CD4-positive, alpha-beta T cell treated with Interleukin-4 for 1 hour (primary cell): ENCODE measurements at places on chromosomes 2 and 18.
A peak's percentile ranks its signal among the peaks of the same experiment; 100 is the strongest.

- no peak for DNase-seq
Observed at GRCh38 chr2:56372071-56372656, 188.4 kb downstream of the CCDC85A start.

DNA sequence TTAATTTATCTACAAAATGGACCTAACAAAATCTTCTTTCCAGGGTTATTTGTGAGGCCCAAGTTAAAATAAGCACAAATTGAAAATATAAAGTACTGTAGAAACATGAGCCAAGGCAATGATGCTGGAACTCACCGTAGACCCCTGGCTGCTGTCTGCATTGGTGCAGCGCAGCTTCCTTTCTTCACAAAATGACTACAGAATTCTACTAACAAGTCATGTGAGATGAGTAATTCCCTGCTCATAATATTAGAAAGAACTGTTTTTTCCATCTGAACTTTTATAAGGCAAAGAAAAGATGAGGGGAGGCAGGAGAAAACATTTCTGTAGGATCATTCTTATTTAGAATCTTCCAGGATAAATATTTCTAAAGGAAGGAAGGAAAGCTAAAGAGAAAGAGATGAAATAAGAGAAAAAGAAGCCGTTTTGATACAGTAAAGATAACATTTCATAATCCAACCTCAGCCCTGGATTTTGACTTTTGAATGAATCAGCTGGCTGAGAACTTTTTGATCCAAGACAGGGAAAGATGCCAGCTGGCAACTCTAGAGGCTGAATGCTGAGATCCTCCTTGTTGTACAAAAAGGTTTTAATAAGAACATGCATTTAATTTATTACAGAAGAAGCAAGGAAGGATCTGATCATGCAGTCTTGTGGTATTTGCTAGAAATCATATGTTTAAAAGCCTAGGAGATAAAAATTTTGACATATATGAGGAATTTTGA is 183.9 kb upstream of the KLHL14 start:
- DNase-seq, result no peak

DNA sequence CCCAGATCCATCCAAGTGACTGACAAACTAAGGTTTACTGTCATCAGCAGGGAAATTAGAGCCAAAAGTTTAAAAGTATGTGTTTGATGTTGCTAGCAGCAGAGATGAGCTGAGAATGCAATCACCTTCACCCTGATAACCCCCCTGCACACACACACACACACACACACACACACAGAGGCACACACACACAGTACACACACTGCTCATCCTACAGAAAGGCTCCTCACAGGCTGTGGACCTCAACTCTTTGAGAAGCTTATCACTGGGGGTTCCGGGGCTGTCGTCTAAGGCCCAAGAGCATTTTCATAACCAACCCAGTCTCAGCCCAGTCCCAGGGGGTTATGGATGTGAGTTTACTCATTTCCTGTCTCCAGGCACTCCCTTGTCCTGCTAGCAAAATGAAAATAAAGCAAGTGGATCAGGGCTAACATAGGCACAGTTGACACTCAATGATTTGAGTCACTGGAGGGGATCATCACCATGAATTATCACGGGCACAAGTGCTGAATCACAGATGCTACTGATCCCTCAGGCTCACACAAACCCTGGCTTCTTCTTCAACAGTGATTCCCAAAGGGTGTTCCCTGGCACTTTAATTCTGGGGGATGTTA is 76.6 kb downstream of the ALK start:
- DNase-seq, result no peak

GRCh38 chr2:147644491-147644890 is 200.3 kb upstream of the ACVR2A start:
- no peak for DNase-seq

GRCh38 chr2:186950694-186951093 is 101.7 kb upstream of the ZSWIM2 start:
- no peak for DNase-seq

GRCh38 chr2:84797271-84797670 is 83.6 kb downstream of the TRABD2A start:
- DNase-seq, result no peak

- no peak for DNase-seq
Observed at GRCh38 chr2:168710754-168711467, 91.5 kb upstream of the NOSTRIN start.

DNA sequence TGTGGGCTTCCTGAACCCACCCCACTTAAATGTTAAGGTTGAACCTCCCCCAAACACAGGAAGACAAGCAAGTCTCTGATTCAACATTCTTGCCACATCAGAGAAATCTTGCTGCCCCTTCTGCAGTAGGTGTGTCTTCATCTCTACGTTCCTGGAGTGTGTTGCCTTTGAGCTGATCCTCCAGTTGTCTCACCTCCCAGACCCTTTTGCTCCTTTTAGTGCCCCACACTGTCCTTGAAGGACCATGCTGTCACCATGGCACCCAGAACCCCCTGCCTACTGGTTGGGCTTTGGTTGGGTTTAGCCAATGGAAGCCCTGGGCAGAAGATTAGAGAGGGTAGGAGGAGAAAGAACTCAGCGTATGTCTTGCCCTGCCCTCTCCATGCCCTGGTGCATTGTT is 10.7 kb downstream of the CAB39 start:
- peak; percentile 67 for DNase-seq

DNA sequence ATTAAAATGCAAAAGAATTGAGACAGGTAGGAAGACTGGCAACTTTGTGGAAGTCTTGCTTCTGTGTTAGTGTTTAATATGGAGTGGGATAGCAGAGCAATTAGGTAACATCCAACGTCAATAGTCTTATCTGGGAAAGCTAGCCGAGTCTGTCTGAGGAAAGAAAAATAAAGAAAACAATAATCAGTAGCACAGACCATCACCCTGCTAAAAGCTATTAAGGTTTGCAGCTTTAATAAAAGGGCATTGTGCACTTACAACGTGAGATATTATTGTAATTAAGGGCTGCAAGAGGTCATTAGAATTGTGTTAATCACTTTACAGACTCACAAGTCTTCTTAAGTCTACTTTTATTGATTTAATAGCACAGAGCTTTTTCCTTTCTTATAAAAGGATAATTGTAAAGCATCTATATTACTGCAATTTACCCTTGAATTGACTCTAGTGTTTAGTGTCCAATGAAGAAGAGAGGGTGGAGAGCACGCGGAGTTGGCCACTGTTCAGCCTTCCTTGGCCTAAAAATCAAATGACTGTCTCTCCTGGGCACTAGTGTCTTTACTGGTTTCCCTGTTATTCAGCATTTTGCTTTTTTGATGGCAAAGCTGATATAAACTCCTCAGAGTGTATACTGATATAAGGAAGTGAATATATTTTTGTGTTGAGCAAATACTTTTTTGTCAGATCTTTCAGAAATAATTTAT is 2.0 kb downstream of the CDH7 start:
- DNase-seq, result no peak

GRCh38 chr2:1990724-1991123 is 246.4 kb upstream of the PXDN start:
- DNase-seq, result no peak

DNA sequence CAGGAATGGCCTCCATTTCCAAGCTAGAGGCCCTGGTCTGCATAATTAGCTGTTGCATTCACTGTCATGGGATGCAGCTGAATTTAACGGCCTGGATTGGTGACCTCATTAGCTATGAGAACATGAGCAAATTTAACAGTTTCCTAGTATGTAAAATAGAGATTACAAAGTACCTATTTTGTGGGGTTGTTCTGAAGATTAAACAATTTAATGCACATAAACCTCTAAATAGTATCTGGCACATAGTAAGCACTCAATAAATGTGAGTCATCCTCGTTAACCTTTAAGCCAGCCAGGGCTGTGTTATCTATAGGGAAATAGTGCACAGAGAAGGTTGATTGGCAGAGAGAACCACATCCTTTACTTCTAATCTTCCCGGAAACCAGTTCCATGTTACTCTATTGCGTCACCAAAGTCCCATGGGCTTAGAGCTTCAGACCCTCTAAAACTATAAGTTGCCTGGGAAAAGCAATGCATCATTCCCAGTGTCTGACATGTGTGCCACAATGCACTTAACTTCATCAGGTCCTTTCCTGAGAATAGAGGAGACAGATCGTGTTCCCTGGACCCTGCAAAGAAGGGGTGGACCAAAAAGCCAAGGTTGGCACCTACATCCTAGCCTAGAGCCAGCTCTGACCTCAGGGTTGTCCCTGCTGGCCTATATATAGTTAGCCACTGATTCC is 196.5 kb downstream of the LNPK start:
- no peak for DNase-seq

DNA sequence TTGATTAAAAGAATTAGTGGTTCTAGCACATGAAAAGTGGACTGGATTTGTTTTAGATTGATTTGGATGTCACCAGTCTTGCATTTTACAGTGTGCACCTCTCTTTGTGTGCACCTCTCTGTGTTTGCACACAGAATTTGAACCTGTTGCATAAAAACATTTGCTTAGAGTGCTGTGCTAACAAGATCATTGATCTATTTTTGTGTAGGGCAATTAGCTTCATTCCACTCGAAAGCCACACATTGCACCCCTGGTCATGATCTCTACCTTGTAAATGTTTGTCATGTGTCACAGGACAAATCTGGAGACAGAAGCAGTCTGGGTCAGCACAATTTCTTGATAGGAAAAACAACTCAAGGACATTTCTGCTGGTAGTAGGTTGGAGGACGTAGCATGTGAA is 258.7 kb upstream of the LINC00305 start:
- DNase-seq, result no peak

DNA sequence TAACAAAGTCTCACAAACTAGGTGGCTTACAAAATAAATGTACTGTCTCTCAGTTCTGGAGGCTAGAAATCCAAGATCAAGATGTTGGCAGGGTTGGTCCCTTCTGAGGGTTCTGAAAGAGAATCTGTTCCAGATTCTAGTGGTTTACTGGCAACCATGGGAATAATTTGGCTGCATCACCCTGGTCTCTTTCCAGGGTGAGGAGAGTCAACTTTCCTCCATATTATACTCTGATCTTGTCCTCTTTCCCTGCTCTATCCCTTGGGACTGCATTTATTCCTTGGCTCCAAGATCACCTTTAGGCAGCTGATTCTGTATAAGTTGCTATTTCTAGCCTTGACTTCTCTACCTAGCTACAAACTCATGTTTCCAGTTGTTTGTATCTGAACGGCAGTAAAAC is 35.2 kb downstream of the SLC40A1 start:
- no peak for DNase-seq

GRCh38 chr2:173881461-173881860 is 83.7 kb downstream of the SP3 start:
- no peak for DNase-seq

GRCh38 chr2:141316606-141317005 is 814.2 kb downstream of the LRP1B start:
- DNase-seq, result no peak

GRCh38 chr2:201220102-201220570 is 37.2 kb downstream of the CASP10 start:
- DNase-seq, result no peak

GRCh38 chr18:37476182-37476581 is 89.4 kb downstream of the CELF4 start:
- no peak for DNase-seq

GRCh38 chr2:1569879-1570450 is 156.7 kb downstream of the TPO start:
- DNase-seq, result no peak

- no peak for DNase-seq
Observed at GRCh38 chr2:226544596-226545210, 254.9 kb downstream of the IRS1 start.

- no peak for DNase-seq
Observed at GRCh38 chr2:111694700-111695101, 189.3 kb downstream of the ANAPC1 start.

GRCh38 chr2:175350105-175350504 is 168.6 kb upstream of the ATP5MC3 start:
- no peak for DNase-seq

- DNase-seq, result no peak
Observed at GRCh38 chr2:22930781-22931180, 454.2 kb upstream of the KLHL29 start.

DNA sequence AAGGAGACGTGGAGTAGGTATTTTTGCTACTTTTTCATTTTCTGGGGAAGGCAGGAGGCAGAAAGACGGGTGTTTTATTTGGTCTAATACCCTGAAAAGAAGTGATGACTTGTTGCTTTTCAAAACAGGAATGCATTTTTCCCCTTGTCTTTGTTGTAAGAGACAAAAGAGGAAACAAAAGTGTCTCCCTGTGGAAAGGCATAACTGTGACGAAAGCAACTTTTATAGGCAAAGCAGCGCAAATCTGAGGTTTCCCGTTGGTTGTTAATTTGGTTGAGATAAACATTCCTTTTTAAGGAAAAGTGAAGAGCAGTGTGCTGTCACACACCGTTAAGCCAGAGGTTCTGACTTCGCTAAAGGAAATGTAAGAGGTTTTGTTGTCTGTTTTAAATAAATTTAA is 3.4 kb downstream of the FZD7 start:
- DNase-seq, result no peak

DNA sequence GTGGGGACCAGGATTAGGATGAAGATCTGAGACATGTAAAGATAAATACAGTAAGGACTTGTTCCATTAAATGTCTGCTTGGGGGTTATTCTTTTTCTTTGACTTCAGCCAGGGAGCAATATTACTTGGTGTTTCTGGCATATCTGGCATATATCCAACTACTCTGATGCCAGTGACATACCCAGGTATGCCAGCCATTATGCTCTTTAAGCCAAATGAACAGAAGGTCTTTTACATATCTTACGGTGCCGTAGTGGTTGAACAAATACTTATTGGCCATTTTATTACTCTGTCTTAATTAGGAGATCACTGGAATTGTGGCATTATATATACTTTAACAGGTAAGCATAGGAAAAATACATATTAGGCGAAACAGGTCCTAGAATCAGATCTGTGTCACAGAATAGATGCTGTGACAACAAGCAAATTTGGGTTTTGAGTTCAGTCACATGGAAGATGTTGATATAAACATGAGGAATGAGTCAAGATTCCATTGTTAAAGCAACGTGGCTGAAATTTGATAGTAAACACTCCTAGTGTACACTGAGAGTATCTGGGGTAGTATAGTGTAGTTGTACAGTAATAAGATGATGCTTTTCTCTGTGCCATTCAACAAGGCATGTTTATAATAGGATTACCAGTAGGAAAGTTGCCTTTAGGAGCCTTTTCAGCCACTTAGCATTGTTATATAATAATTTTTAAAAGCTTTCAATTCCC is 62.6 kb downstream of the KCTD18 start:
- DNase-seq, result no peak

DNA sequence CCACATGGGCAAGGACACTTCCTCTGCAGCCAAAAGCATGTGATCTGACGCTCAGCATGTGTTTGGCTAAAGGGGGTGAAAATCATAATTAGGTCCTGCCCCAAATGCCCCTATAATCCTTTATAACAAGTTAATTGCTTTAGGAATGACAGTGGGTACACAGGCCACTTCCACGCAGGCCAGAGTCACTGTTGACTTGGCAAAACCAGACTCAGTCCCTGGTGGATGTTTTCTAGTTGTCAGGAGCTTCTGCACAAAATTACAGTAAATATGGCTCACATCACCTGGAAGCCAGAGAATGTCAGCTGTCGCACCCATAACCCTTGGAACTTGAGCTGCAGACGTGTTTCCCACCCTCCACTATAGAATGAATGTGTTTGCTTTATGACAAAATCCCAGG is 13.3 kb upstream of the PXDN start:
- no peak for DNase-seq
